NCI-H2107 (cell line): ENCODE measurements at places on chromosomes 3 and 15.

DNA sequence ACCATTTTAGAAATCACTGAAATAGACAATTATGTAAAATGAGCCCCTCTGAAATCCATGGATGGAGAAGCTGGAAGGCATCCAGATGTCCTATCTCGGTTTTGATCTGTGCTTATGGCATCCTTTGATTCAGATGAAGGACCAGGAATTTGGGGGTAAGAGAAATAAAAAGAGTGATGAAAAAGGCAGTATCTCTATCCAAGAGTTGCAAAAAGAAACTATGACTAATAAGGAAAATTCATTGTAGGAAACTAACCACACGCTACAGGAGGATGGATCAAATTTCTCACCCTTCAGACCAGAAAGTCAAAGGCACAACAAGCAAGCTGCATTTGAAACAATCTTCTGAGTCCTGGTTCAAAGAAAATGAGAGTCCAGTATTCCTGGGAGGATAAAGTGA, 34.8 kb downstream of the SRGAP3 start:
- DNase-seq: no peak

GRCh38 chr3:113157408-113158030, 53.8 kb upstream of the BOC start:
- DNase-seq: no peak

- no peak for DNase-seq
Observed at GRCh38 chr3:146241523-146242240, 9.2 kb downstream of the PLSCR4 start.

DNA sequence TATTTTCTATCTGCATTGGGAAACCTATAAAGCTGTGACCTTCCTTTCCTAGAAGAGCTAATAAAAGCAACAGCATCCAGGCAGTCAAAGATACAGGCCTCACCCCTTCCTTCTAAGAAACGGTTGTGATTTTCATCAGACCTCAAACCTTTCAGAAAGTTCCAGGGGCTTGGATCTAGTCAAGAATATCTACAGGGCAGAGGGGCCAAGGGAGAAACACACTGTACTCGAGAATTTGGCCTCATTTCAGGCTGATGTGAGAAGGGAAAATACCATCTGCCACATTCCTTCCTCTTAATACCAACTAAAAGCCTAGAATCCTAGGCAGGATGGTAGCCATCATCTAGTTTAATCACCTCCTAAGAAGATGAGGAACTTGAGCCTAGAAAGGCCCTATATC, 24.5 kb upstream of the BCL6 start:
- DNase-seq: no peak

GRCh38 chr3:197293605-197294237, 4.7 kb downstream of the DLG1 start:
- DNase-seq: no peak

- no peak for DNase-seq
Observed at GRCh38 chr3:129703913-129704312, 97.4 kb upstream of the PLXND1 start.

DNA sequence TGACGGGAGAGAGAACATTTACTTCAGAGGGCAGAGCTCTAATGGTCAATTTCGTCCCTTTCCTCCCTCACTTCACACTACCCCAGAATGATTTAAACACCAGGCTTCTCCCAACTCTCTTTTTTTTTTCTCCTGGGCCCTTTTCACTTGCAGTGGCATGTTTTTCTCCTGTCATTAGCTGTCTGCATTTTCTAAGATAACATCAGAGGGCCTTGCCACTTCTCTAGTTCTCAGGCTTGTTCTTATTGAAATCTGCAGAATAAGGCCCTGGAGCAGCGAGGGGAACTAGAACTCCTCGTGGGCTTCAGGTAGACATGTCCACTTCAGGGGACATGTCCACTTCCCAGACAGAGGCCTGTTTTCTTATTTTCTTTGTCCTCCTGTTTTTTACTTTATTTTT, 514.4 kb upstream of the TBL1XR1 start:
- DNase-seq: no peak

- DNase-seq: no peak
Observed at GRCh38 chr3:791442-791841, 301.4 kb upstream of the CNTN6 start.

DNA sequence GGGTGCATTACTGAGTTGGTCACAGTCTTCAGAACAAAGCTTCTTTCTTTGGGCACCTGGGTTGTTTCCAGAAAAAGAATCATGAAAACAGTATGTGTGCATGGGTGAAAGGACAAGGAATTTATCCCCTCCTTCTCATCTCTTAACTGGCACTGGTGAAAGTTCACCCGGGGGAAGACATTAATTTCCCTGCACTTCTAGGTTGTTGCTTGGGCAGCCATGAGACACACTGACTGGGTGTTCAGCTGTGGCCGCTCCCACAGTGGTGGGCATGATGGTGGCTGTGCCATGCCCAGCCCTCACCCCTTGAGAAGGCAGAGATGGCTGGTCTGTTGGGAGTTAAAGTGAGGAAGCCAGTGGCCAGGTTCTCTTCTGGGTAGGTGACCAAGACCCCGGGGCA, 16.6 kb upstream of the KY start:
- DNase-seq: no peak

GRCh38 chr3:105826778-105827634, 41.8 kb downstream of the CBLB start:
- no peak for DNase-seq
